ENCODE measurements at places on chromosomes 11 and 22.
A peak's percentile ranks its signal among the peaks of the same experiment; 100 is the strongest.

GRCh38 chr22:30606455-30607299 lies at the start of gene TCN2:
TCN2 (plus strand) TSS chr22:30607174; CDS start chr22:30607332, 158 bp downstream.
- peak; percentile 31 for DNase-seq

DNA sequence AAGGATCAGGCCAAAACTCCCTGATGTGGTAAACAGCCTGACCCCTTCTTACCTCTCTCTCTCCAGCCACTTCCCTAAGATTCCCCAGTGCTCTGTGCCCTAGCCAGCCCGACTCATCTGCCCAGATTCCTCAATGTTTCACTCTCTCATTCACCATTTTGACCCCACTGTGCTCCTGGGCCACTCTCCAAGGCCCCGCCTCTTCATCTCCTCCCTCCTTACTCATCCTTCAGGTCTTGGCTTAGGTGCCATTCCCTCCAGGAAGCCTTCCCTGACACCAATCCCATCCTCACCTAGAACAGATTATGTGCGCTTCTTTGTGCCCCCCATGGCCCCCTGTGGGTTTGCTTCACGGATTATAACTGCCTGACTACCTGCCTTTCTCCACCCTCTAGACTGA lies 13.2 kb downstream of the SLC43A3 start:
- DNase-seq: no peak

DNA sequence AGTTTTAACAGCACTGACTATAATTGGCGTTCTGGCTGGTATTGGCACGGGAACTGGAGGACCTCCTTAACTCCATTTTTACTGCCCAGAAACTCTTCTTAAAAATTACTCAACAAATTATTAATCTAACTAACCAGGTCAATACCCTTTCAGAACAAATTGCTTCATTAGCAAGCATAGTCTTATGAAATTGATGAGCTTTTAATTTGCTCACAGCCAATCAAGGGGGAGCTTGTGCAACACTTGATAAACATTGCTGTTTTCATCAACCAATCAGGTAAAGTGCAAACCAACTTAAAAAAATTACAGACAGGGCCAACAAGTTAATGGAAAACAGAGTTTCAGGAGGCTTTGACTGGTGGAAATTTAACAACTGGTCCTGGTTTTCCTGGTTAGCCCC lies 4.6 kb upstream of the APOL3 start:
- no peak for DNase-seq

DNA sequence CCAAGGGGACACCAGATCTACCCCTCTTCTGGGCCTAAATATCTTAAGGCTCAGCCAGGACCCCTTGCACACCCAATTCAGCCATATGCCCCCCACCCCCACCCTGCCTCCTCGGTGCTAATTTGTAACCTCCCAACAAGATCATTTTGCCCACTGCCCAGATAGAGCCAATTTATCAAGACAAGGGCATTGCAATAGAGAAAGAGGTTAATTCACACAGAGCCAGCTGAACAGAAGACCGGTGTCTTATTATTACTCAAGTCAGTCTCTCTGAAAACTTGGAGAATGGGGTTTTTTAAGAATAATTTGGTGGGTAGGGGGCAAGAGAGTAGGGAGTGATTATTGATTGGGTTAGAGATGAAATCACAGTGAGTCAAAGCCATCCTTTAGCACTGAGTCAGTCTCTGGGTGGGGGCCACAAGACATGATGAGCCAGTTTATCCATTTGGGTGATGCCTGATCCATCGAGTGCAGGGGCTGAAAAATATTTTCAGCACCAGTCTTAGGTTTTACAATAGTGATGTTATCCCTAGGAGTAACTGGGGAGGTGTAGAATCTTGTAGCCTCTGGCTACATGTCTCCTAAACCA lies 9.9 kb upstream of the CAPN5 start:
- DNase-seq: no peak

DNA sequence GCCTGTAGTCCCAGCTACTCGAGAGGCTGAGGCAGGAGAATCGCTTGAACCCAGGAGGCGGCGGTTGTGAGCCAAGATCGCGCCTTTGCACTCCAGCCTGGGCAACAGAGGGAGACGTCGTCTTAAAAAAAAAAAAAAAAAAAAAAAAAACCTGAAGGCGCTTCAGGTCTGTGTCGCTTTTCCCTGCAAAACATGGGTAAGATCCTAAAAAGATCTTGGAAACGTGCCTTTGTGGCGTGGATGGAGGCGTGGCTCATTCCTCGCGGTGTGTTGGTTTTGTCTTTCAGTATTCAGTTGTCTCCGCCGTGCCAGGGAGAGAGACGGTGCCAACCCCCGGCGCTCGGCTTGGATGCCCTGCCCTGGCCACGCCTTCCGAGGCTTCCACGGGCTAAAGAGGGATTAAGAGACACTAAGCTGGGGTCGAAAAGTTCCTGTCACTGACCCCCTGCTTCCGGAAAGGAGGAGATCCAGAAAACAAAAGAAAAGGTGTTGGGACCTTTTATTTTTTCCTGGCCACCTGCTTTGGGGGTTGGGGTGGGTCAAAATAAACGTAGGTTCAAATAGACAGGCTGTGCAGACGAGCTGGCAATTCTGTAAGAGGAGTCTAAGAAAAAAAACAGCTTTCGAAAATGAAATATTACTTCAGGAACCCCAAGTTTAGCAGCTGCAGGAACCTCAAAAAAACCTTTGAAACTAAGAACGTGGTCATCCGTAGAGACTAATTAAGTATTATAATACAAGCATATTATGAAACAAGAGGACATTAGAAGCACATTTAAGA lies 1.1 kb upstream of the SLC35F2 start:
- DNase-seq: peak; percentile 37

DNA sequence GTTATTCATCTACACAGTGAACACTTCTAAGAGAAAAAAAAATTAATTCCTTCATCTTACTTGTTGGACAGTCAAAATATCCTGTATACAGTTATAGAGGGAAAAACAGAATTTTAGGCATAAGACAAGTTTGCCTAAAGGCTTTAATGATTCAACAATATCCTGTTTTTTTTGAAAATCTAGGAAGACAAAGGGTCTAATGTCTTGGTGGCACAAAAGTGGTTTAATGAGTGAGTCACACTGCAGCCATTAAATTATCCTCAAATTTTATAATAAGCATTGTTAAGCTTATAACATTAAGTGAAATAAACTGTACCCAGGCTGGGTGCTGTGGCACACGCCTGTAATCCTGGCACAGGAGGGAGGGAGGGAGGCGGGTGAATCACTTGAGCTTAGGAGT lies 72.9 kb downstream of the GAB2 start:
- no peak for DNase-seq

DNA sequence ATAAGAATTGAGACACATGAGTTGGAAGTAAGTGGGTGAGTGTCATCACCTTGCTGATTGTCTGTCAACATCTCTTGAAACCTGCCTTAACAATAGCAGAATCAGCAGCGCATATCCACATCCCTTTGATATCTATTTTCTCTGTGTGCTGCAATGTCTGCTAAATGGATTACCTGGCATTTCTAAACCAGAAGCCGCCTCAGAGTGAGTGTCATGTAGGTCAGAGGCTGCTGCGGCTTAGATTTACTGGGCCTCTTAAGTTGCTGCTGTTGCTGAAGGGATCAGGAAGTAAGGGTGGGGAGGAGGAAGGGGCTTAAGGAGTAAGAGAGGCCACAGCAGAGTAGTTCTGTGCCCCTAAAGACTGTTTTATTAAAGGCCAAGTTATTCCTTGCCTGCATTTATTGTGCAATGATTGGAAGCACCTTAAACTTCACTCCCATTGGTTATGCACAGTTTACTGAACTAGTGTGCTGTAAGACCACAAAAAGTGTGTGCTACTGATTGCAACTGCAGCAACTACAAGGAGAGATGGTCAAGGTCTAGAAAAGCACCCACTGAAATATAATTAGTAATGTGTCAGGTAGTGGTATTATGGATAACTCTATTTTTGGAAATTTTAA lies 29.8 kb upstream of the TMEM41B start:
- no peak for DNase-seq

DNA sequence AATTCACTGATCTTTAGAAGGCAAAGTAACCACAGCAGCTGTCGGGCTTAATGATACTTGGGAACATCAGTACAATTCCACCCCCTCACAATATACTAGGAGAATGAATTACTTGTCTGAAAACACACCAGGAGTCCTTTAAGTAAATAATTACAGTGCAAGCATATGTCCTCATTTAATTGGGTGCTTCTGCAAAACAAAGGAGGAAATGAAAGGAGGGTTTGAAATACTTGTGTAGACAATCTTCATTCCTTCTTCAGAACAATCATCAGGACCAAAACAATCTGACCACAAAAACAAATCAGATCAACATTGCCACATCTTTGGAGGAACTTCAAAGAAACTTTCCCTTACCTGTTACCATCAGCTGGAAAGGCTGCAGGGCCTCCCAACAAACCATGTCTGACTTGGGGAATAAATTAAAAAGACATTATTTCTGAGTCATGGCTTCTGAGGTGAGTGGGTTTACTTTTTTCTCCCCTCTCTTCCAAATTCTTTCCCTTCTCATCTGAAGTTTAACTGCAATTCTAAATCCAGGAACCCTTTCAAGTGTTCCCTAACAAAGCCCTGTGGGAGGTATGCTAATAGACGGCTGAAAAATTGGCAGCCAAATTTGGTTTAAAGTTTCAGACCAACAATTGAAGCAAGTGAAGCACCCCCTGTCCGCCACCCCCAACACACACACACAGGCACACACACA lies 12.5 kb upstream of the CCDC117 start:
- DNase-seq: no peak

DNA sequence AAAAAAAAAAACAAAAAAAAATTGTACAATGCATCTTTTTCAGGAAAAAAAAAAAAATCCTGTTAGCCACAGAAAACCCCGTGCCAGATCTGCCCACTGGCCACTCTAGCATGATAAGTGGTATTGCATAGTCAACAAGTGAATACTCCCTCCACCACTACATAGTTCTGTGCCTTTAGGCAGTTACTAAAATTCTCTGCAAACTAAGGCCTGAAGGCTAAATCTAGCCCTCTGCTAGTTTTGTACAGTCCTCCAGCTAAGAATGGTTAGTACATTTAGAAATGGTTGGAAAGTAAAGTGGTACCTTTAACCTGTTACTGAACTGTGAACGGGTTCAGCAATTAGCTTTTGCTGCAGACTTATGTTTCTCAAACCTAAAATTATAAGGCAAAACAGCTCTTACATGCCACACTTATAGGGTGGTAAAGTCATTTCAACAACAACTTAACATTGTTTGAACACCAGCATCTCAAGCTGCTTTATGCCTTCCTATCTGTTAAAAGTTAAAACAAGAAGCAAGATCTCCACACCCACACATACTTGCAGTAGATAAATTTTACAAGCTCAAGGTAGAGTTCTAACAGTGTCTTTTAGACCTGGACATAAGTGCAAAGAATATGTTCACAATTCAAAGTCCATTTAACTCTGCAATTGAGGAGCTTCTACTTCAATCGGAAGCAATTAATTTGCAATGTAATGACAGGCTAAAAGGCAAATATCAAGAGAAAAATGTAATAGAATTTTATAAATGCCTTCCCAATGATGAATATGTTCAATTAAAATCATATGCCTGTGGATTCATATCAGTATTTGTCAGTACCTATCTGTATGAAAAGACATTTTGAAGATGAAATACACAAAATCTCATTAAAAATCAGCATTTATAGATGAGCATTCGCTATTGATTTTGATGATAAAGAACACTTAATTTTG lies 7.3 kb downstream of the C11orf71 start:
- no peak for DNase-seq

DNA sequence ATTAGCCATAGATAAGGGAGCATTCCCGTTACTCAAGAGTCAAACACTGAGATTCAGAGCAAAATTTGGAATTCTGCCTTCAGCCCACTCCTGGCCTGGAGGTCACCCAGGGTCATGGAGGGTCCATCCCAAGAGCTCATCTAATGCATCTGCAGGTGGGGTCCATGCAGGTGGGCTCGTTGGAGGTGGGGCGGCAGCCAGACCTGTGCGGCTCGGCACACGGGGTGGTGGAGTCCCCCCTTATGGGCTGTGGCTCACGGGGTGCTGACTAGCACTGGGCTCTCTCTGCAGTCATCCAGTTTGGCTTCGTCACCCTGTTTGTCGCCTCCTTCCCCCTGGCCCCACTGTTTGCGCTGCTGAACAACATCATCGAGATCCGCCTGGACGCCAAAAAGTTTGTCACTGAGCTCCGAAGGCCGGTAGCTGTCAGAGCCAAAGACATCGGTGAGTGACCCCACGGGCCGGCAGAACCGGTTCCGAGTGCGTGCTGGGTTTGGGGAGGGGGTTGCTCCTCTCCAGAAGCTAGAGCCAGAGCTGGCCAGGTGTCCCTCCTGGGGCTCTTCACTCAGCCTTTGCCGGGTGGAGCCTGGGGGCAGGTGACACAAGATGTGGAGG lies 32.4 kb upstream of the FADD start:
- DNase-seq: no peak

DNA sequence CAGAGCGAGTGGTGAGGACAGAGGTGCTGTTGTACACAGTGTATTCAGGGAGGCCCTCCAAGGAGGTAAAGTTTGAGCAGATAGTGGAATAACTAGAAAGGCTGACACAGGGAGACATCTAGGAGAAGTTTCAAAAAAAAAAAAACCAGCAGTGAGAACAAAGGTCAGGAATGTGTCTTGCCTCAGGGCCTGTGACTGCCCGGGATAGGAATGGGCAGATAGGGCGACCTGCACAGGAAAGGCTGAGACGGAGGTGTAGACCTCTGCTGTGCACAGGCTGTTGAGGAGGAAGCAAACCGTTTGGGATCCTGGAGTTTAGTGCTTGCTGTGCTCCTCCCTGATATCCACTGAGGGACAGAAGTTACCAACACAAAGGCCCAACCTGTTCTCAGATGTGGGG lies 406.5 kb upstream of the B3GAT1 start:
- DNase-seq: no peak

DNA sequence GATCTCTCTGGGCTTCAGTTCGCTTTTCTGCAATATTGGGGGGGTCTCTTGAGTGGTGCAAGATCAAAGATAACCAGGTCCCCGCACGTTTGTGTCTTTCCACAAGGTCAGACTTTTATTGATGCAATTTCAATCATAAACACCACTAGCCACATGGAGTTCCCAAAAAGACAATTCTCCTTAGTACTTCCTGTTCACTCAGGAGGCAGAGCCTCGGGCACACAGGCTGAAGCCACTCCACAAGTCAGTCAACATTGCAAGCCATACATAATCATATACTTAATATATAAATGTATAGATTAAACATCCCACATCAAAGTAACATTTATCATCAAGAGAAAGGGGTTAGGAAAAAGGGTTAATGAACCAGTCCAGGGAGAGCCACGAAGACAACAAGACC lies 12.0 kb downstream of the ST14 start:
- no peak for DNase-seq

DNA sequence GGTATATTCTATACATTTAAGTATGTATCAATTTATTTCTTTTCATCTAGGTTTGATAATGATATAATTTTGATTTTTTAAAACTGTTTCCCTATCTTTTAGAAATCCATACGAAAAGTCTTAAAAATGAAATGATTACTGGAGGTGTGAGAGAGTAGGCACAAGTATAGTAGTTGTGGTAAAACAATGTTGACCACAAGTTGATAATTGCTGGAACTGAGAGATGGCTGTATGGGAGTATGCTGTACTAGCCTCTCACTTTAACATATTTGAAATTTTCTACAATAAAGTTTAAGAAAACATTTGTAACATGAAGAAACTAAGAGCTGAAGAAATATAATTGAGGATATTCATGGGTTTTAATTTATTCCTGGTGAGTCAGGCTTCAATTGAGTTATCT lies 30.0 kb downstream of the FSHB start:
- DNase-seq: no peak

GRCh38 chr22:49101873-49102272 lies 725.8 kb downstream of the BRD1 start:
- no peak for DNase-seq

- DNase-seq: peak; percentile 94
These were observed at the start of gene MAPK1 for GRCh38 chr22:21867528-21868266. MAPK1 (minus strand) TSS chr22:21867645; CDS start chr22:21867440, 205 bp downstream.

- no peak for DNase-seq
These were observed 30.2 kb upstream of the PPFIA1 start for GRCh38 chr11:70240337-70240736.

GRCh38 chr11:29019960-29020683 lies 911.9 kb downstream of the METTL15 start:
- no peak for DNase-seq

Data from activated T-cell treated with anti-CD3 and anti-CD28 coated beads, Interleukin-2, amount 50 U/mL, for 1 hour (primary cell).